Foreskin fibroblast (primary cell): ENCODE measurements at places on chromosomes 1 and 21.

GRCh38 chr1:230900984-230901383 is 32.7 kb upstream of the C1orf198 start:
- no peak for DNase-seq

- DNase-seq = no peak
Measured at GRCh38 chr1:161139766-161140165, 7.3 kb upstream of the DEDD start.

- DNase-seq = peak; percentile 5
Measured at GRCh38 chr1:219020386-219020785, 153.3 kb upstream of the LYPLAL1 start.

DNA sequence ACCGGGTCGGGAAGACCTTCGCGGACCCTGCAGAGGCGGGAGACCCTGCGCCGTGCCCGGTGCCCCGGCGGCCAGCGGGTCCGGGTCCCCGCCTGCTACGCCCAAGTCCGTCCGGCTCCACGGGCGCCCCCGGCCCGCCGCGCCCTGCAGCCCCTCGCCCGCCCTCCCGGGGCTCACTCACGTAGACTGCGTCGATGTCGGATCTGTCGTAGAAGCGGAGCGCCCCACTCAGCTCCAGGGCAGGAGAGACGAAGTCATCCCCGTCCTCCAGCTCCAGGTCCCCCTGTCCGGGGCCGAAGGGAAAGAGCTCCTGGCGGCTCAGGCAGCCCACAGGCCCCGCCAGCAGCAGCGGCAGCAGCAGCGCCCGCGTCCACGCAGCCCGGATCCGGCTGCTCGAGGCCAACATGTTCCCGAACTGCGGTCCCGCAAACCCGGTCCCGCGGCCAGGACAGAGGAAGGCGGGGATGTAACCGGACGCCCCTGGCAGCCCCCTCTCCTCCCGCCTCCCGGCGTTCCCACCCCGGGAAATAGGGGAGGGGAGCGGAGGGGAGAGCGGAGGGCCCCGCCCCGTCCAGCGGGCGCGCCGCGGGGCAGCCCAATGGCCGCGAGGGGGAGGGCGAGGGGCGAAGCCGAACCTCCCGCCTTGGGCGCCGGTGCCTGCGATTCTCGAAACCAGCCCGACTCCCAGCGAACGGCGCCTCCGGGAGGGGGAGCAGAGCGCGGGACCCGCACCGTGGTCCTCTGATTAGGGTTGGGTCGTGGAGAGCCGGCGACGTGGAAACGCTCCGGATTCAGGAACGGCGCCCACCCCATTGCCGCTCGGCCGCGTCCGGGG is at the start of gene NID1:
NID1 (minus strand) TSS at position 417 of the 835 bp plus-strand sequence; CDS start at position 406, 11 bp downstream.
- peak; percentile 95 for DNase-seq

- no peak for DNase-seq
Measured at GRCh38 chr1:209072481-209072880, 511.0 kb upstream of the CAMK1G start.

DNA sequence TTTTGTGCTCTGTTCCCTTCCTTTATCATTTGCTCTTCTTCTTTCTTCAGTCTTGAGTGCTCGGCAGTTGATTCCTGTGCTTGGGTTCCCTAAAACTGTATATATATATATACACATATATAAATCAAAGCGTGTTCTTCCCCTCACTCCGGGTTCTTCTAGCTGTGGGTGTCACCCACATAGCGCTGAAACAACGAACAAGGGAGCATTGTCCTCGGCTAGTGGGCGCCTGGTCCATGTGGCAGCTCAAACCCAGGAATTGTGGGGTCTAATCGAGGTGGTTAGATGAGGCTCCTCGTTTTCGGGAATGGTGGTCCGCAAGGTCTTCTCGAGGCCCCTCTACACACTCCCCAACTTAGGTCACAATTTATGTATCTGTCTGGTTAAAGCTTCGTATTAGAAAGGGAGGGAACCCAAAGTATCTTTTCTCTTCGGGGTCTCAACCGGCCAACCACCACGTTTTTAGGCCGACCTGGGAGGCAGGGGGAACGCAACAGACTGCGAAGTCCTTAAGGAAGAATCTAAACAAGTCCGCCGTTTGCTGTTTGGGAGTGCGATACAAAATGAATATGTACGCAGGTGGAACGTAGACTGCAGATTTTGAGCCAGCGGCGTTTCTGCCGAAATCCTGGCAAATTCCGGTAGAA is 504 bp upstream of the SDHC start:
- DNase-seq = no peak

DNA sequence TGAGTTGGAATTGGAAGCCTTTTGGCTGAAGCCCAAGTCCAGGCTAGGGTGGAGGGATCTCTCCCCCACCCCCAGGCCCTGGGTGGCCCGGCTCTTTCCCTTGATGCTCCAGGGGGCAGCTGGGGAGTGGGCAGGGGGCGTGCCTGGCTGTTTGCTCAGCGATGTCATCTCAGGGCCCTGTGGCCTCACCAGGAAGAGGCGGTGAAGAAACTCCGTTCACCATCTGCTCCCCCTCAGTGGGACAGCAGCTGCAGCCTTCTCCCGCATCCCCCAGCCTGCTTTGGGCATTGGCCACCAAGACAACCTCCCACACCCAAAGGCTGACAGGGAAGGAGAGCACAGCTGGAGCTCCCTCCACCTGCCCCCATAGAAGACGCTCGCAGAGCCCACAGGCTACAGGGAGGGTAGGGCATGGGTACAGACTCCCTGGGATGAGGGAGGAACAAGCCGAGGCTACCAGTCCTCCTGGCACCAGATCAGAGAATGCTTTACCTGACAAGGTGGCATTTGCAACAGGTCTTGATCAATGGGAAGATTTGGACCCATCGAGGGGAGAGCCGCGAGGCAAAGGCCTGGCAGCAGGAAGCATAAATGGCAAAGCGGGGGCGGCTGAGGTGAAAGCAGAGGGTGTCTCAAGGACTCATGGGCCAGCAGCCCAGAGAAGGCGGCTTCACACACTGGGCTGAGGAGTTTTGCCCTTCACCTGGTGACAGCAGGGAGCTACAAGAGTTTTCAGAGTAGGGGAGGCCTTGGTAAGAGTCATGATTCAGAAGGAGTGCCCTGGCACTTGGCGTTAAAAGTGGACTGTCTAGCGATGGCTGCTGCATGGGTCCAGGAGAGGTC is 6.5 kb upstream of the GUCA2A start:
- no peak for DNase-seq

DNA sequence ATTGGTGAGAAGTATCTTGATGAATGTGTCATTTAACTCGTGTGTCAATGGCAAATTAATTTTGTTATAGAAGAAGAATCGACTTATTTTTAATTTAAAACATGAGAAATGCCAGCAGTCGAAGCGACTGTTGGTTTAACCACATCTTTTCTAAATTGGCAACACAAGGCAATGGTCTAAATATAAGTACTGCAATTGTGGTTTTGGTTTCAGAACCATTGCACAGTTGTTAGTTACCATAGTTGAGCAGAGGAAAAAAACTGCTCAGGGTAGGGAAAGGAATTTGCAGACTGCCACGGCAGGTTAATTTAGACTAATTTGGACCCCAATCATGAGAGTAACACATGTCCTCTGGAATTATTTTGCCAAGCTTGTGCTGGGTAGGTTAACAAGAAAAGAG is 185.6 kb upstream of the RUNX1 start:
- no peak for DNase-seq

DNA sequence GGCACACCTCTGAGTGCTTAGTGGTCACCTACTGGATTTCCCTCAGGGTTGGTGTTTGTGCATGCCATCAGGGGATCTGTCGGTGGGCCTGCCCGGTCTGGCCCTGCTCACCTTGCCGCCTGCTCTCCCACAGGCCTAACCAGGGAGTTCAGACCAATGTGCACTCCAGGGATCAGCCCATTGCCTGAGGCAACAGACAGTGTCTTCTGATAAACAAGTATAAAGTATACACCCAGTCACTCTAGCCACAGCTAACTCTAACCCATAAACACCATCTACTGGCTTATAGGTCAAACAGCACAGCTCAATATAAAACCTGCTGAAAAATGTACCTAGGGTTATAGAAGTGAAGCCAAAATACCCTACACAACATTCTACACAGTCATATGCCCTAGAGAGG is 1300.0 kb downstream of the PLA2G4A start:
- DNase-seq = peak; percentile 29

DNA sequence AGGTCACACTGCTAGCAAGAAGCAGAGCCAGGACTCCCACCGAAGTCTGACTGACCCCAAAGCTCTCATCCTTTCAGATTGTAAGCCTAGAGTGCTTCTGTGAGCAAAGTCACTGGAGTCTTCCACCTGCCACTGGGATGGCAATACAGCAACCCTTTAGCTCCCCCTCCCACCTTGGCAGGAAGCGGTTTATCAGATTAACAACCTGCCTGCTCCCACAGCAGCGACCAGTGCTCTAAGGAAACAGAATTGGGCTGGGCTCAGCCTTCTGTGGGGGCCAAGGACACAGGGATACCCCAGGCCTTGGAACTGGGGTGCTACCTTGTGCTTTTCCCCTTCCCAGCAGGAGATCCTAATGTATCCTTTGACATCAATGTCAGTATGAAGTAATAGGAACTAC is 76.0 kb downstream of the GFI1 start:
- no peak for DNase-seq

DNA sequence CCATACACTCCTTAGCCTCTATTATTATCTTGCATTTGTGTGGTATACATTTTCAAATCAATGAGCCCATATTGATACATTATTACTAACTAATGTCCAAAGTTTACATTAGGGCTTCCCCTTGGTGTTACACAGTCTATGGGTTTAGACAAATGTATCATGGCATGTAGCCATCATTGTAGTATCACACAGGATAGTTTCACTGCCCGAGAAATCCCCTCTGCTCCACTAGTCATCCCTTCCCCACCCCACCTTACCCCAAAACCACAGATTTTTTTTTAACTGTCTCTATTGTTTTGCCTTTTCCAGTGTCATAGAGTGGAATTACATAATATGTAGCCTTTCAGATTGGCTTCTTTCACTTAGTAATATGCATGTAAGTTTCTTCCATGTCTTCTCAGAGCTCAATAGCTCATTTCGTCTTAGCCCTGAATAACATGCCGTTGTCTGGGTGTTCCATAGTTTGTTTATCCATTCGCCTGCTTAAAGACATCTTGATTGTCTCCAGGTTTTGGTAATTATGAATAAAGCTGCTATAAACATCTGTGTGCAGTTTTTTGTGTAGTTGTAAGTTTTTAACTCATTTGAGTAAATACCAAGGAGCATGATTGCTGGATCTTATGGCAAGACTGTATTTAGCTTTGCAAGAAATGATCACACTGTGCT is 86.4 kb upstream of the LYST start:
- no peak for DNase-seq

GRCh38 chr1:6199298-6200187 is at the start of gene RPL22:
Gene RPL22 (minus strand): TSS chr1:6199595. CDS start chr1:6199573, 22 bp downstream.
- peak; percentile 100 for DNase-seq

DNA sequence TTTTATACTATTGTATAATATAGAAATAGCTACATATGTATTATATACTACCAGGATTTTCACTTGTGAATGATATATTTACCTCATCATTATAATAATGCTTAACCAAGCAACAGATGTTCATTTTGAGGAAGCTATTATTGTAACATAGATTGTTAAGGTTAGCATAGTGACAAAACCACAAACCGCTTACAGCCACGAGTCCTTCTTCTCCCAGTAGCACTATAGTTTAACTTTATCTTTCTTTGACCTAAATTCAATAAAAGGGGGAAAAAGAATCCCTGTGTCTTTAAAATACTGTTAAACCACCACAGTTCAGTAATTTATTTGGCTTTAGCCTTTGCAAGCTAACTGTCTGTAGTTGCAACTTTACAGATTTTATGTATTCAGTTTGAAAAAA is 1039.4 kb upstream of the B3GALT2 start:
- no peak for DNase-seq

DNA sequence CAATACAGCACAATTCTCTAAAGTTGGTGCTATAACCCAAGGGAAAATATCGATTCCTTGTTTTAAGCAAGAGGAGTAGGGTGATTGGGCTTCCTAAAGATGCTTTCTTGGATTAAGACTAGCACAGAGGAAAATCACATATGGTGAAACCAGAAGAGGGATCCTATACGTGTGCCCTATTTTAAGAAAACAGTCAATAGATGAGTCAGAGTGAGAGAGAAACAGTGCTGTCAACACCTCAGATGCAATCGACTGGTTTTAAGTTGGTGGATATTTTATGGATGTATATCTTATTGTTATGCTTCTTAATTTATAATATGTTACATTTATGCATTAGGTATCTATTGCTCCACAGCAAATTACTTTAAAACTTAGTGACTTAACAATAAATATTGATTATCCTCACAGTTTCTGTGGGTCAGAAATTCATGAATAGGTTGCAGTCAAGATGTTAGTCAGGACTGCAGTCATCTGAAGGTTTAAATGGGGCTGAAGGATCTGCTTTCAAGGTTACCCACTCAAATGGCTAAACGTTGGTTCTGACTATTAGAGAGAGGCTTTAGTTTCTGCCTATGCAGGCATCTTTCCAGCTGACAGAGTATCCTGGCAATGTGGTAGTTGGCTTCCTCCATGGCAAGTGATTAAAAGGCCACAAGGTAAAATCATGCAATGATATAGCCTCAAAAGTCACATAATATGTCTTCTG is 61.6 kb upstream of the DEPDC1 start:
- DNase-seq = peak; percentile 9

- no peak for DNase-seq
Measured at GRCh38 chr1:14259191-14259757, 339.2 kb upstream of the KAZN start.

GRCh38 chr1:61752921-61753389 is 10.7 kb downstream of the PATJ start:
- DNase-seq = no peak

DNA sequence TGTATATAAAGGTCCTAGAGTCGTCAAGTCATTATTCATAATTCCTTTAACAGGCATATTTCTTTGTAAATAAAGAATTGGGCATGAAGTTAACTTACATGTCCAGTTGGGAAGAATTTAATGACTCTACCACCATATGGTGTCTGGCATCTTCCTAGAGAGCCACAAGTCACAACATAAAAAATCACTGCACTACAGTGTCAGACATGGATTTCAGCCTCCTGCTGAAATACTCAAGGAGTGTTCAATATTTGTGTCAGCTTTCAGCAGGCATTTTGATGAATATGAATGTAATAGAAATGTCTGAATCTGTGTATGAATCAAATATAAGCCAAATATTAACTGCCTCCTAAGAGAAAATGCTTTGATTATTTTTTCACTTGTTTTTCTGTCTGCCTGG is 91.9 kb upstream of the TMPRSS15 start:
- no peak for DNase-seq

- no peak for DNase-seq
Measured at GRCh38 chr1:158506369-158506987, 34.5 kb downstream of the OR10R2 start.

DNA sequence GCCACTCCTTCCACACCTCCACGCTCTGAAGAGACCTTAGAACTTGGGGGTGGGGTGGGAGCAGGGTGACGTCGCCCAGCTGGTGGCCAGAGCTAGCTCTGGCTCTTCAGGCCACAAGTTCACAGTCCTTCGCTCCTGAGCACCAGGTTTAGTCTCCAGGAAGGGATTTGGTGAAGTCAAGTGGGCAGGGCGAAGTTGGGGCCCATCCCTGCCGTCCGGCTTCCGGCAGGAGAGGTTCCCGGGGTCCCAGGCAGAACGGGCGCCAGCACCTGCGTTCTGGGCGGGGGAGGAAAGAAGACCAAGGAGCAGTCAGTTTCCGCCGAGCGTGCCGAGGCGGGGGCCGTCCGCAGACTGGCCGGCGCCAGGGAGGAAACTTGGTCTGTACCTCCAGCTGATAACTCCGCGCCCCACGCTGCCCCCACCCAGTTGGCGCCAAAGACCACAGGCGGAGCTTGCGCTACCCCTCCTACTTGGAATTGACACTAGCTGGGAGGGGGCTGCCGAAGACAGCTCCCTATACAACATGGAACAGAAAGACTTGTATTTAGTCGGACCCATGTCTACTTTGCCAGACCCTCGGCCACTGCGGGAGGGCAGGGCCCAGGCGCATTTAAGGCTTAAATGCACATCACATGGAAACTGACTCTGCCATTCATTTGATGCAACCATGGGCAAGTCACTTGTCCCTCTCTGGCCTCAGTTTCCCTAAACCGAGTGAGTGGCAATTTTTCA is 995 bp downstream of the ID3 start:
- DNase-seq = peak; percentile 53
